NCI-H1105 (cell line): ENCODE measurements at places on chromosomes 5 and 9.
A peak's percentile ranks its signal among the peaks of the same experiment; 100 is the strongest.

- DNase-seq, result no peak
These were observed 73.1 kb downstream of the FEM1C start for GRCh38 chr5:115471345-115472063.

DNA sequence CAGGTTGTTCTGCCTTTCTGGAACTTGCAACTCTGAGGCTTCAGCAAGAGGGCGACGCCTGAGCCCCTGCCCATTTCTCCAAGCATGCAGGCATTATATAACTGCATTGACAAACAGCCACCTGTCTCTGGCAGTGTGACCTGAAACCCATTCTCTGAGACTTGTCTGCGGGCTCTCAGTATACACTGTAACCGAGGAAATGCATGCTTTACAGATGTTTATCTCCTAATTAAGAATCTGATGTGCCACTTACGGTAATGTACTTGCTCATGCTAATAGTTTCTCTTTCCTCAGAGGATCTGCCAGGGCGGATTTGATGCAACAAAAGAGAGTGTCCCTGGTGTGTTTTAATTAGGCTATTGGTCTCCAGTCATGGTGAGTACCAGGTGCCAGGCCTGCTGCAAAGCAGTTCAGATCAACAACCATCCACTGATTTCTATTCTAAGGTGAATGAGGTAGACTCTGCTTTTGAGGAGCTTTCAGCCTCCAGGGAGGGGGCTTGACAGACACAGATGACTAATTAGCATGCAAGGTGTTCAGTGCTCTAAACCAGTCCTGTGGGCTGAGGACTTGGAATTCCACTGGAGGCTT is 593.7 kb upstream of the KLF4 start:
- DNase-seq, result peak; percentile 84

GRCh38 chr5:179978792-179979191 is 71.1 kb upstream of the TBC1D9B start:
- DNase-seq, result no peak

DNA sequence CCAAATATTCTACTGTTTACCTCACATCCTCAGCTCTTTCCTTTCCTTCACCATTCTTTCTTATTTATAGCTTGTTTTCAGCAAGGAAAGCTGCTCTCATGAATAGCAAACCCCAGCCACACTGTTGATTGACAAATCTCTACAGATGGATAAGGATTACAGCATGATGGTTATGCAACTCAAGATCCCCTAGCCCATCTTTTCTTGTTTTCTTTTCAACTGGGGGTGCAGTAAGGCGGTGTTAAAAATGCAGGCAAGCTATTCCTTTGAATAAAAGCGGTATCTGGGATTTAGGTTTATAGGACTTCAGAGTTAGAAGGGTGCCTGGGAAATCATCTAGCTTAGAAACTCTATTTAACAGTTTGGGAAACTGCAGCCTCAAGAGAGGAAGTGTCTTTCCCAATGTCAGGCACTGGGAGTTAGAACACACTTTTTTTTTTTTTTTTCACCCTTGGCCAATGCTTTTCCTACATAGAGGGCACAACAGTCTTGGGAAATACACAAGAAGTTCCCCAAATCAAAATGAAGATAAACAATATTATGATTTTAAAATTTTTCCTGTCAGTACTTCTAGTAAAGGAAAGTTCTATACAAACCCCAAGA is 2.6 kb downstream of the SPARC start:
- no peak for DNase-seq

- no peak for DNase-seq
These were observed 28.2 kb upstream of the CPLX2 start for GRCh38 chr5:175842951-175843793.

GRCh38 chr5:32489791-32490562 is 45.4 kb upstream of the ZFR start:
- peak; percentile 94 for DNase-seq

DNA sequence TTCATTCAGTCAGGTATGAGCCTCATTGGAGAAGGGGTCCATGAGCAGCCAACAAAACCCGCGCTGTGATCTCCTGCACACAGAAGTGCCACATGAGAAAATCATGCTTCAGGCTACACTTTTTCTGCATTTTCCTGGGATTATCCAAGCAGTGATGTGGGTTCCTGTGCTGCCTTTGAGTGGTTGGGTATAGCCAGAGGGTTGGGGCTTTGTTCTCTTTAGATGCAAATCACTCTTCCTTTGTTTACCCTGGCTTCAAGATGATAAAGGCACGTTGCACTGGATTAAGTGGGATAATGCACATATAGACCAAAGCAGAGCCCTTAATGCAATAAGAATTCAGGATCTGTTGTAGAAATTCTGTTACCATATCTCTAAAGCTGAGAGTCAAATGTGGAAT is 18.7 kb downstream of the ECM2 start:
- no peak for DNase-seq

- DNase-seq, result no peak
These were observed 34.0 kb upstream of the AFAP1L1 start for GRCh38 chr5:149237662-149238061.

DNA sequence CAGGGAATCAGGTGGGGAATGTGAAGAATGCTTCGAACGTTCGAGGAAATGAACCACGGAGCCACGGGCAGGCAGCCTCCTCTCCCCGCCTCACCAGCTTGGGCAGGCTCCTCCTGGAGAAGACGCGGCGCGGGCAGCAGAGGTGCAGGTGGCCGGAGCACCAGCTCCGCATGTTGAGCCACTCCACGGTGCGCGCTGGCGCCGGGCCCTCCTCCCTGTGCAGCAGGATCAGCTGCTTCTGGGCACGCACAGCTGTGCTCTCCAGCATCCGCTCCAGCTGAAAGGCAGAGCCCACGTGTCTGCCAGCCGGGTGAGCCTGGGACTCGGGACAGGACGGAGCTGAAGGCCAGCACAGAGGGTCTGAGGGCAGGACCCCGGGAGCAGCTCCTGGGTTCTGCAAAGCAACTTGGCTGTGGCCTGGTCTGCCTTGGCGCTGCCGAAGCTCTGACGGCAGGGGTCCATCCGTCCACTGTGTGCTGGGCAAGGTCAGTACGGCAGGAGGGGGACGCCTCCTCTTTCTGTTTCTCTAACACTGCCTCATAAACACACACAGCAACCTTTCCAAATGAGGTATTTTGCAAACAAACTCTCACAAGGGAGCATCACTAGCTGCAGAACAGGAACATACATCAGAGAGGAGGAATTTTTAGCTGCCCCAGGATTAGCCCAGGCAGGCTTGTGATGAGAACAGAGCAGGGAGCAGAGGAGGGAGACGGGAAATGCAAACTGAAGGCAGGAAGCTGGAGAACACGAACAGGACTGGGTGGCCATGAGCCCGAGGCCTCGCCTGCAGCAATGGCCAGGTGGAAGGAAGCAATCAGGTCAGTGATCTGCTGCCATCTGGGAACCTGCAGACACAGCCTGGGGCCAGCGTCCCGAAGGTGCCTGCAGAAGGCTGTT is 20.1 kb upstream of the NSMF start:
- no peak for DNase-seq

DNA sequence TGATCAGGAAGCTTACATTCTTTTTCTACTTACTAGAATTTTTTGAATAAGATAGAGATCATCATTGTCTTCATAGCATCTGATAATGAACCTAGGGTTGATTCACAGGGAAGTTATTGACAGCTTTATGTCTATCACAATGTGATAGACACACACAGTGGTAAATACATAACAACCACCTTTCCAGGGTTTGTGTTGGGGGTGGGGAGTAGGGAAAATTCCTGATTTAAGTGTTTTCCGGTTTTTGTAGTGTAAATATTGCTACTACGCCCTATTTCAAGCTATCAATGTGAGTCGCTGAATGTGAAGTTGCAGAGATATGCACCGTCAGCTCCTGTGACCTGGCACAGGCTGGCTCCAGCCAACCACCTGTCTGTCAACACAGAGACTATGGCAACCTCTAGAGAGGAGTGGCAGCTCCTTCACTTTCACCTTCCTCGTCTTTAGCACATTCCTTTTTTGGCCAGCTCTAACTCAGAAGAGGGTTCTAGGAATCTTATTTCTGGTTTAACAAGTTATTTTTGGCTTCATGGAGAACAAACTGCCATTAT is 224.9 kb downstream of the MAT2B start:
- DNase-seq, result no peak

- peak; percentile 61 for DNase-seq
These were observed 8.7 kb downstream of the CCL21 start for GRCh38 chr9:34701023-34701768.

GRCh38 chr9:84744726-84745125 is 75.2 kb downstream of the NTRK2 start:
- no peak for DNase-seq

- DNase-seq, result no peak
These were observed 181.8 kb downstream of the ASTN2 start for GRCh38 chr9:117233016-117233415.

GRCh38 chr9:11206925-11207324 is 594.1 kb upstream of the PTPRD start:
- DNase-seq, result no peak

GRCh38 chr9:21993007-21993406 is 1.2 kb downstream of the CDKN2A start:
- no peak for DNase-seq

DNA sequence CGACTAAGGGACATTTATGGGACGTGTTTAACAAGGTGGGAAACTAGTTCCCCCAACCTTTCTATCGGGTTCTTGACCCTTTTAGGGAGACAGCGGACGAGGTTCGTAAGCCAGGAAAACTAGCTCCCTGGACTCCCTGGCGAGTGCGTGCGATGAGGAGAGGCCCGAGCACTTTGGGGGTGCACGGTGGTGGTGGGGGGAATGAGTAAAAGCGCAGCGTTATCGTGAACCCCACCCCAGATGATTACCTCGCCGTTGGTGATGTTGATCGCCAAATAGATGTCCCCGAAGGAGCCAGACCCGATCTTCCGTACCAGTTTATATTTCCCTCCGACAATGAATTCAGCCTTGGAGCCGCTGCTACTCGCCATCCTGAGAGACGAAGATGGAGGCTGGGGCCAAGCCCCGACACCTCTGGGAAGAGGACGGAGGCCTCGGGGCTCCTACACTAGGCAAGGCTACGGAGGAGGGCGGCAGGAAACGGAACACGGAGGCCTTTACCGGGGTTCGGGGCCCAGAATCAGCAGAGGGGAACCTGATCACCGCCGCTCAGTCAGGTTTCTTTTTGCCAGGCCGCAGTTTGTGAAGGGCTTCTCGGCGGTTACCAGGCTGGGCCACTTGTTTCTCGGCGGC is 529 bp downstream of the CSNK1A1 start:
- no peak for DNase-seq

DNA sequence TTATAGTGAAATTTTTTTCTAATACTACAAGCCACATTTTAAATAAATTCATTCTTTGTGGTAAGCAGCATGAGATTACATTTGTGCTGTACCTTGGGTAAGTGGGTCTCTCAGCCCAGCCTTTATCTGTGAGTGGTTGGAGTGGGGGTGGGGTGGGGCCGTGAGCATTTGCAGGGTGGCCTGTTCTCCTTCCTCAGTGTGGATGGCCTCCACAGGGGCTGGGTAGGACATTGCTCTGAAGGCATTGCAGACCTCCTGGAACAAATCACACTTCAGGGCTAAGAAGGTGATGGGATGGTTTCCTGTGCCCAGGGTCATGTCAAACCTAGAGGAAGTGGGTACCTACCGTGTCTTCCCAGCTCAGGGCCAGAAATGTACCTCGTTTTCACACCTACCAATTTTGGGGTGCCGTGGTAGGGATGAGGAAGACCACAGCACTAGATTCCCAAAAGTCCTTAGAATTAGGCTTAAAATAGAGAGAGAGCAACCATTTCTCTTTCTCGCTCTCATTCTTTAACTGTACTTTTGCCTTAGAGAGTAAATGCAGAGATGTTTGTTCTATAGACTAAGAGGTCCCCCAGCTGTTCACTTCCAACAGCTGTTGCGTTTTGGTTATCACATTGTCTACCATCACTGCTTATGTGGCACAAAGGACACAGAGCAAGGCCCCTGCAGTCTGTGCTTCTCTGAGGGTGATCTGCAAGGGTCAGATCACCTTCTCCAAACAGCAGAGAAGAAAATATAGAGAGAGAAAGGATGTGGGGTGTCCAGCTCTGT is 83.4 kb upstream of the CTSL start:
- no peak for DNase-seq

DNA sequence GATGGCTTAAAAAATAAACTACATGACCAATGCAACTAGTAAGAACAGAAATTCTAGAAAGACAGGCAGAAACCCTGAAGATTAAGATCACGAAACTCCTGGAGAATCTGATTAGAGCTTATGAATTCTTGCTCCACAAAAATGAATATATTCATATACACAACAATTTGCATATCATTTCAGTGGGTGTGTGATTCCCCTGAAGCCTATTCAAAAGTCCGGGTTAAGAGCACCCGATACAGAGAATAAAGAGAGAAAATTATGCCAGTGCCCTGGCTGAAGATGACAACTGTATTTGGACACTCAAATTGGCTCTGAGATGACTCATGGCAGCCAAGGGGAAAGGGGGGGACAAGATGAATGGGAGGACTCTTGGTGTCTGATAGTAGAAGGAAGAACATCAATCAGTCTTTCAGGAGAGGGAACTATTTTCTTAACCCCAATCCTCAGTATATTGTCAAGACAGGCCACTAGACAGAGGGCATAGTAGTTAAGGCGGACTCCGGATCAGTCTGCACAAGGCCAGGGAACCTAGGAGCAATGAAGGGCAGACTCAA is 6.0 kb downstream of the TMOD1 start:
- no peak for DNase-seq

GRCh38 chr5:34599471-34600117 is 56.5 kb upstream of the RAI14 start:
- no peak for DNase-seq

DNA sequence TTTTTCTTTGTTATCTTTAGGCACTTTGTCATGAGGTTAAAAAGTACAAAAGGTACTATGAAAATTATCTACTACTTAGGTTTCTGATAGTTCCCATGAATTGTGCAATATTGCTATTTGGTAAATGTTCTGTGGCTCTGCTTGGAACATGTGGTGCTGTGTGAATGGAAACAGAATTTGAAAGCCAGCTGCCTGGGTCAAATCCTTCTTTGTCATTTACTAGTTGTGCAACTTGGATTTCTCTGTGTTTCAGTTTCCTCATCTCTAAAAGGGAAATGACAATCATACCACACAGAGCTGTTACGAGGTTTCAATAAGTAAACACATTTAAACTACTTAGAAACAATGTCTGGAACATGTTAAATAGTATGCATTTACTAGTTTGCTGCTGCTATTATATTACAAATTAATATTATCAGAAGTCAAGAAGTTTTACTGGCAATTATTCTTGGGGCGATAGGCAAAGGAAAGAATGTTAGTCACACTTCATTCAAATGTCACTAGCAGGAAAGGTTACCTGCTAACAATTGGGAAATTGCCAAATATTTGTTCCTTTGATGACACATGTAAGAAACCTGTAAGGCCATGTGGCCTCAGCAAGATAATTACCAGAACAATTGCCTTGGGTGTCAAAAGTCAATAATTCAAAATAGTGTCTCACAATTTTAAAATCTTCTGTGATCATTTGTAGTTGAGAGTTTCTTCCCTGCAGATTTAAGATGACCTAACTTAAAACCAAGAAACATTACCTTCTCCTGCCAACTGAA is 184.8 kb downstream of the KIAA0825 start:
- no peak for DNase-seq

- no peak for DNase-seq
These were observed 107.1 kb upstream of the MSX2 start for GRCh38 chr5:174617285-174617684.
